Stimulated activated naive CD4-positive, alpha-beta T cell treated with Interleukin-2 at 50 U/mL for 16 hours (primary cell): ENCODE measurements at places on chromosomes 12 and 14.

GRCh38 chr12:88579601-88580050, 645 bp downstream of the KITLG start:
- DNase-seq = no peak

DNA sequence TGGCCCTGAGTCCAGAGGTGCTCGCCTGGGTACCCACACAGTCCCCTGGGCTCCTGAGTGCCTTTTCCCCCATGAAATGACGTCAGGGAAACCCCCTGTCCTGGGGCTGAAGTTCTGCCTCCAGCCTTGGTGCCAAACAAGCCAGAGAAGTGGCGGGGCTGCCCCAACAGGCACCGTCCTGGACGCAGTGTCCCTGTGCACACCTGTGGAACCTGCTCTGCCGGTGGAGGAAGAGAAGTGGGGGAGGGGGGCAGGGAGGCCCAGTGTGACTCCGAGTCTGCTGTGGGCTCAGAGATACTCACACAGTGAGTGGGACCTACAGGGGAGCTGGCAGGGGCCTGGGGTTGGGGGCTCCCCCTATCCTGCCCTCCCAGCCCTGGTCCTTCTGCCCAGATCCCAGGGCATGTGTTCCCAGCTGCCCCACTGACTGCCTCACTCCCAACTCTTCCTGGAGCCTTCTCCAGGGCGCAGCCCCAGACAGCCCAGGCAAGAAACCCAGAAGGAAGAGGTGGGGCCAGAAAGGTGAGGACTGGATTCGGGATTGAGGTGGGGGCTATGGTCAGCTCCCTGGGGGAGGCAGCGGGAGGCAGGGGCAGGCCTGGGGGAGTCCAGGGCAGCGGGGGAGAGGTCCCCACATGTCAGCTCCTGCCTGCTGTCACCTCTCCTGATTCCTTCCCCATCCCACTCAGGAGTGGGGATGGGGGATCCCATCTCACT, 24.7 kb downstream of the CCDC85C start:
- no peak for DNase-seq

- DNase-seq = no peak
Observed at GRCh38 chr14:38951451-38951850, 151.6 kb downstream of the SEC23A start.

- no peak for DNase-seq
Observed at GRCh38 chr12:62166525-62166924, 93.7 kb upstream of the USP15 start.

- DNase-seq = no peak
Observed at GRCh38 chr12:84484798-84485197, 427.8 kb downstream of the SLC6A15 start.

- no peak for DNase-seq
Observed at GRCh38 chr14:44505588-44505987, 1.5 kb downstream of the FSCB start.

DNA sequence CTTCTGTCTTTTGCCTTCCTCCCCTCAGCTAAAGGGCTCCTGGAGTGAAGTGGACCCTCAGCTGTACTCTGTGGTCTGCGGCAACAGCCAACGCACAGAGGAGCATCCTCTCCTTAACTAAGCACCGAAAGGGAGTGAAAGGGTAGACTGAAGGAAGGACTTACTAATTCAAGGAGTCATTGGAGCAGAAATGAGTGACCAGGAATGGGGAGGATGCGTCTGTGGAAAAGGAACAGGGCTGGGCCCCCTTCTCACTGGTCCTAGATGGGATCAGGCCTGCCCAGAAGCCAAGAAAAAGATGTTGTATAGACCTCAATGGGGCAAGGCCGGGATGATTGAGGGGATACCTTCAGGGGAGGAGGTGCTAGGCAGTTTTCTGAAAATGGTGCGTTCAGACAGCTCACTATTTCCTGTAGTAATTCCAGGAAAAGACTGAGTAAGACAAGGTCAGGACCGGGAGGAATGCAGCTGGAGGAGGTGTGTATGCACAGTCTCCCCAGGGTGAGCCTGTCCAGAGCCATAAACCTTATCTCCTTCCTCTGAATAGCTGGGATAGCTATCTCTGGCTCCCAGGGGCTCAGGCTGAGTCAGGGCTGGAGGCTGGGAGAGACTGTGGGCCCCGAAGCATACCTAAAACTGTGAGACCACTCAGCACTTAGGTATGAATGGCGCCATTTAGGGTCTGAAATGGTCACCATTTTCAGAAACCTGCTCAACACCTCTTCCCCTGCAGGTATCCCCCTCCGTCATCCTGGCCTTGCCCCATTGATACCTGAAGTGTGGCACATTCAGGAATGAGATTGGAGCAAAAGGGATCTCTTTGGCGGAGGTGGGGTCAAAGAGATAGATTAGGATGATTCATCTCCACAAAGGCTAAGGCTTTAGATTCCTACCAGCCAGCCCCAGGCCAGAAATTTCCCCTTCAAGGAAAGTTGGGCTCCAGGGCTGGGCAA, 20.2 kb upstream of the KRT8 start:
- no peak for DNase-seq

- no peak for DNase-seq
Observed at GRCh38 chr12:7144414-7145120, 14.4 kb downstream of the CLSTN3 start.

- DNase-seq = no peak
Observed at GRCh38 chr12:94817695-94818075, 167.3 kb upstream of the TMCC3 start.

DNA sequence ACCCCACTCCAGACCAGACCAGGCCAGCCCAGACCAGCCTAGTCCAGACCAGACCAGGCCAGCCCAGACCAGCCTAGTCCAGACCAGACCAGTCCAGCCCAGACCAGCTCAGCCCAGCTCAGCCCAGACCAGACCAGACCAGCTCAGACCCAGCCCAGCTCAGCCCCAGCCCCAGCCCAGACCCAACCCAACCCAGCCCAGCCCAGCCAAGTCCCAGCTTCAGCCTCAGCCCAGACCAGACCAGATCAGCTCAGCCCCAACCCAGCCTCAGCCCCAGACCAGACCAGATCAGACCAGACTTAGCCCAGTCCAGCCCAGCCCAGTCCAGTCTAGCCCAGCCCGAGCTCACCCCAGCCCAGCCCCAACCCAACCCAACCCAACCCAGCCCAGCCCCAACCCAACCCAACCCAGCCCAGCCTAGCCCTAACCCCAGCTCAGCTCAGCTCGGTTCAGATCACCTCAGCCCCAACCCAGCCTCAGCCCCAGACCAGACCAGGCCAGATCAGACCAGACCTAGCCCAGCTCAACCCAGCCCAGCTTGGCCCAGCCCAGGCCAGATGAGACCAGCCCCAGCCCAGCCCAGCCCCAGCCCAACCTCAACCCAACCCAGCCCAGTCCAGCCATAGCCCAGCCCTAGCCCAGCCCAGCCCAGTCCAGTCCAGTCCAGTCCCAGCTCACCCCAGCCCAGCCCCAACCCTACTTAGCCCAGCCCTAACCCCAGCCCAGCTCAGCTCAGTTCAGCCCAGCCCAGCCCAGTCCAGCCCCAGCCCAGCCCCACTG, 204.7 kb downstream of the BCL11B start:
- no peak for DNase-seq

- no peak for DNase-seq
Observed at GRCh38 chr12:31780096-31780495, 51.3 kb upstream of the AMN1 start.

- no peak for DNase-seq
Observed at GRCh38 chr12:96249196-96250118, 55.3 kb downstream of the ELK3 start.

DNA sequence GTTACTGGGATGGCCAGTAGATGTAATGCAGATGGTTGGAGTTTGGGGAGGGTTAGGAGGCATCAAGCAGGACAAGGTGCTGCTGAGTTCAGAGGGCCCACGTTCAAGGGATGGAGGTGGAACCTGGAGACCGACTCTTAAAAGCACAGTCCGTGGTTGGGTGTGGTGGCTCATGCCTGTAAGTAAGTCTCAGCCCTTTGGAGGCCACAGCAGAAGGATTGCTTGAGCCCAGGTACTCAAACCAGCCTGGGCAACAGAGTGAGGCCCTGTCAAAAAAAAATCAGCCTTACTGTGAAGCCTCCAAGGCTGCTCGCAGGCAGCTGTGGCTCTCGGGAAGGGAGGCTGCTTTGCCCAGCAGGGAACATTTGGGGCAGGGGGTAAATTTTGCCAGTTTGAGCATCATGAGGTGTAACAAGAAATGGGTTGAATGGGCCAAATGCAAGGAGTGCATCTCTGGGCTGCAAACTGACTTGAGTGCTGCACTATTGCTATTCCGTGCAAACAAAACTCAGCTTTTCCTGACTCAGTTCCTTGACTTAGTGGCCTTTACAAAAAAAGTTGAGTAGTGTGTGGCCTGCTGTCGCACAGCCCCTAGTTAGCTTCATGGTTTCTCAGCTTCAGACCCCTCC, 55.0 kb downstream of the ANAPC7 start:
- no peak for DNase-seq

DNA sequence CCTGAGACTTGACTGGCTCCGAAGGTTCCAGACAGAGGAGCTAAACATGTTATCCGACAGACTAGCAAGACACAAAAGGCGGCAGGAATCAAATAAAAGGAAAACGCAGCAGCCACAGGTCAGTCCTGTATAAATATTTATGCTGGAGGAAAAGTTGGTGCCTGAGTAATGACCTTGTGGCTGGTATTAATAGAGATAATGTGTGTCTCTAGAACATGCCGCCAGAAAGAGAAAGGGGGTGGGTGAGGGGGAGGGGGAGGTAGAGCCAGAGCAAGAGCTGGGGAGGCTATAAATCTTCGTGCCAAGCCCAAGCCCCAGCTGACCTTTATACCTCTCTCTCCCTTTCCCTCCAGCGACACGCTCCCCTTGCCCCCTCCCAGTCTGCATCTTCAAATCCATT, 590.4 kb downstream of the MED13L start:
- DNase-seq = no peak

GRCh38 chr14:93549595-93549994, 118.9 kb downstream of the UNC79 start:
- DNase-seq = no peak

DNA sequence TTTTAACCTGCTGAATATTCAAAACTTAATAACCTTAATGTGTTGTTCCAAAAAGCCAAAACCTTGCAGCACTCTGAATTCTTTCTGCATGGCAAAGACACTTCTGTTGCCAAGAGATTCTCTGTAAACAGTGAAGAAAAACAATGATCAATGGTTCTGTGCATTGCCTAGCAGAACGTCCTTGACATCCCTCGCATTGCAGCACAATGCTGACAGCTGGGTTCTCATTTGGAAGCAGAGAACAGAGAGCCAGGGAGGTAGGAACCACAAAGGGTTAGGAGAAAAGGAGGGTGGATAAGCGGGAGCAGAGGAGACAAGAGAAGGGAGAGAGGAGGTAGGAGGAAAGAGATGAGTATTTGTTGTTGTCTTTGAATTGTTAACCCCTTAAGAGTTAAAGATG, 501.1 kb downstream of the NAV3 start:
- no peak for DNase-seq

- DNase-seq = no peak
Observed at GRCh38 chr12:21852251-21852650, 77.7 kb upstream of the KCNJ8 start.

GRCh38 chr12:45803111-45803510, 73.6 kb downstream of the ARID2 start:
- DNase-seq = no peak

DNA sequence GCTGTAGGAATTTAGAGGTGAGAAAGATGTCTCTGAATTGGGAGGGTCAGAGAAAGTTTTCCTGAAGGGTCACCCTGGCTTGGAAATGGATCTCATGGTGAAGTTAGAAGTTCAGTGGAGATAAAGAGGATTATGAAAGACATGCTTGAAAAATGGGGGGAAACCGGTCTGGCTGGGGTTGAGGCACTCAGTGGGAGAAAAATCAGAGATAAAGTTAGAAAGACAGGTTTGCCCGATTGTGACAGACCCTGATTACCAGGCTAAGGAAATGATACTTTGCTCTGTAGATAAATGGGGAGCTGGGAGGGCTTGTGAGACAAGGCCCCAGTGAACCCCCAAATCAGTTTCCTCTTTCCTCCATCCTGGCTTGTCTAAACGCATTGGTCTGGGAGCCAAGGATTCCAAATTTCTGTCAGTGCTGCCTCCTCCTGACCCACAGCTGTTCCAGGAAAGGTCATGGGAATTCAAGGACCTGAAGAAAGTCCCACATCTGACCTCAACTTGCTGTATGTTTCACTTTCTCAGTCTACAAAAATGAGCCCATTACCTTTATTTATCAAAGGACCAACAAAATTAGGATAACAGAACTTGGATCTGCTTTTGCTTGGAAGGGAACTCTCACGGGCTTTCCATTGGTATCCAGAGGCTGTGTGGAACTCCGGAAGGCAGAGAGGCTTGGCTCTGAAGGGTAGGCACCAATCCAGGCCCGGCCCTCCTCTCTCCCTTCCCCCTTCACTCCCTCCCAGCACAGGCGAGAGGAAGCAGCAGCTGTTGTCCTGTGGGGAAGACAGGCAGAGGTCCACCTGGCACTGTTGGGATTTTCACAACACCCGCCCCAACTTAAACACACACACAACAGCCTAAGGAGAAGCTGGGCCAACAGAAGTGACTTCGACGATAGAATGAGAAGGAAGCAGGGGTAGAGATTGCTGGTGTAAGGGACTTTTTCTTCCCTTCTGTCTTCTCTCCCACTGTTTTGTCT, 3.4 kb upstream of the RNASE7 start:
- no peak for DNase-seq

- no peak for DNase-seq
Observed at GRCh38 chr12:20492251-20492760, 124.0 kb downstream of the PDE3A start.

DNA sequence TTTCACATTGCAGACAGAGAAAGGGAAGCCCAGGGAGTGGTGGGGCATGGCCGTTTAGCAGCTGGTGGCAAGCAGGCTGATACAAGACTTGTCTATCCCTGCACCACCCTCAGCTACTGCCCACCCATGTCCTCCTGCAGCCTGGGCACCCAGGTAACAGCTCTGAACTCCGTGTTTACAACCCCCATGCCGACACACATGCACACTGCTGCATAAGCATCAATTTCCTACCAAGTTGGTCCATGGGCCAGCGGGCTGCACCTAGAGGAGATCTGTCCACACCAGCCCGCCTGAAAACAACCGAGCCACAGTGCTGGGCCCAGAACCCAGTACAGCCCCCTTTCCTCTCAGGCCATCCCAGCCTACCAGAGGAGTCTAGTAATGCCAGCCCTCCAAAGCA, 75.9 kb upstream of the C14orf180 start:
- DNase-seq = no peak

- no peak for DNase-seq
Observed at GRCh38 chr14:104940526-104941150, 16.0 kb downstream of the PLD4 start.

DNA sequence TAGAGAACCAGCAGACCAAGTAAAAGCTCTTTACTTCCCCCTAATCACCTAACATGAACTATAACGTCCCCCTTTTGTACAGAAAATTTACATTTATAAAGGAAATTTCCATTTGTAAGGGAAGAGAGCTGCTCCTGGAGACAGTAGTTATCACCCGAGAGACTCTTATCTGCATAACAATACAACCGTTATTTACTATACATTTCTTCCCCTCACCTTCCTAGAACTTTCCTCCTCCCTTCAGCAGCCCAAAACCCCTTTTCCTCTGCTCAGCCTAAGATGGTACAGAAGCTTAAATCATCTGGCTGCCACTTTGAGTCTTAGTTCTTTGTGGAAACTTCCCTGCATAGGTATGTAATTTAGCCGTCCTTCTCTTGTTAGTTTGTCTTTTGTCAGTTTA, 40.4 kb upstream of the ETV6 start:
- no peak for DNase-seq
